ENCODE measurements at places on chromosomes 12 and 14.

DNA sequence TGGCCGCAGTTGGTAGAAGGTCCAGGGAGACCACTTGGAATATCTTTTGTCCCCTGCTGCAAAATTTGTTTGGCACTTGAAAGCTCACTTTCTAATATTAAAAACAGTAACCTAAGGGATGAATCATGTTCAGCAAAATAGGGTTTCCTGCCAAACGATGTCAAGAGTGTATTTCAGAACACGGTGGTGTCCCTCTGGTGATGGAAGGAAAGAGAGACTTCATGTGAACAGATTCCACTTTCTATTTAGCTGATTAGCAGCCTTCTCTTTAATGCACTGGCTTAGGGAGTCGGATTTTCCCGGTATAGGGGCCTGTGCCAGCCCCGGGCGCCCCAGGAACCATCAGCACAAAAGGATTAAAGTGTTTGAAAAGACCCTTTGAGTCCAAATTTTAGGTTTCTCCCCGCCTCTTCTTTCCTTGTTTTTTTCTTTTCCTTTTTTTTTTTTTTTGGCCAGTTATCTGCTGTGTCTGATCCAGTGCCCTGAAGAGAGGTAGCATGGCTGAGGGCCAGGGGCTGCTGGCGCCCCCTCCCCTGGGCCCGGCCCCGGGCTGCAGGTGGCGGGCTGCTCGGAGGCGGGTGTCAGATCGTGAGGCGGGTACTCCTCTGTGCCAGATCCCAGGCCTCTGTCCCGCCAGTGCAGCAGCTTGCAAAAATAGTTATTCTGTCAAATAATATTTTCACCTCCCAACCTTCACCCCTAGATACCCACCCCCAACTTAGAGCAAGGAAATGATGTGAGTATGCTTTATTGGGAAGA is 88.3 kb downstream of the TESC start:
- no peak for DNase-seq

DNA sequence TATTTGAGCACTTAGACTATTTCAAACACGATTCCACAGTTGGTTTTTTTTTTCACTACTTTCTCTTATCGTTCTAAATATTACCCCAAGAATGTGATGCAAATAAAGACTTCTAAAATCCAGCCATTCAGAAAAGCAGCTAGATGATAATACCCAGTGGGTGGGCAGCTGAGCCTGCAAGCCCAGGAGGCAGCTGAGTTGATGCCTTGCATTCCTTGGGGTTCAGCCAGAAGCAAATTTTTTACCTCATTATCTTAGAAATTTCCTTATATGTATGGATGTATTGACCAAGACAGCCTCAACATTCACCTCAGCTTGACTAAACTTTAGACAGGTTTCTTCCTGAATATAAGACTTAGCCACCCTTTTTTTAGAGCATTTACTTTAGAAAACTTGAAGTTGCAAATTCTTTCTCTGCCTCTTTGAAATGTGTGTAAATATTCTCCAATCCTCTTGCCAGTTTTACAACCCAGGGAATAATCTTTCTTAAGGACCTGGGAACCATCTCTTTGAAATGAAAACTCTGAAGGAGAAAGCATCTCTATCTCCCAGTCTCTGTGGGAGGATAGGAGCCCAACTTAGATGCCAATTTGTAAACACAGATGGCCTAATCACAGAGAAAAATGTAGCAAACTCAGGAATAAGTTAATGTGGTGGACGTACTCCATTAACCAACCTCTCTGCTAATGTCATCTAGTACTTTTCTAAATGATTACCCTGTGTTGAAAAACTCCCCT is 52.2 kb upstream of the ANP32D start:
- no peak for DNase-seq

DNA sequence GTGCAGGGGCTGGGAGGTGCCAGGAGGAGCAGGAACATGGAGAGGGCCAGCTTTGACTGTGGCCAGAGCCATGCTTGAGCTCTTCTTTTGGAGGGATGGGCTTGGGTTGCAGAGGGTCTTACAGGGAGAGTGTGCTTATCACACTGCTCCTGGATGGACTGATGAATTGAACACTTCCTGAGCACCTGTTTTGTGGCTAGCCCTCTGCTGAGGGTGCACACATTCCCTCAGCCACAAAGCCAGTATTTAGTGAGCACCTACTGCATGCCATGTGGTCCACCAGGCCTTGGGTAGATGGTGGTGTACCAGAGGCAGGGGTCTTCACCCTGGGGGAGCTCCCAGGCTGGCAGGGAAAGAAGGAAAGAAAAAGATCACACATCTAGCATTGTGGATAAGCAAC is 118.9 kb downstream of the SLC25A47 start:
- no peak for DNase-seq

DNA sequence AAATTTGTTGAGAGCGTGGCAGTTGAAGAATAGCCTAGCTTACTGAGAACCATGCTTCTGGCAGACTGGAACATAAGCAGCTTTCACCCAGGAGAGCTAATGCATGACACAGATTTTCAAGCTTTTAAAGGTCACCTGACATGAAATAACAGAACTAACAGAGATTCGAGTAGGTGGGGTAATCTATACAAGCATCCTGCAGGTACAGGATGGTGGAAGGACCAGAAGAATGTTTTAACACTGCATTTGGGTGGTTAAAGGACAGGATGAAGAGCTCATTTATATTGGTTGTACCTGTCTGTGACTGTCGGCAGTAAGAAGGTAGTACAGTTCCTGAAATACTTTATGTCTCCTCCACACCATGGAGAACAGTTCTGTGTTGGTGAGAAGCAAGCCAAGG is 8.9 kb downstream of the PELI2 start:
- DNase-seq = no peak

GRCh38 chr12:96398424-96399119 is 1.7 kb downstream of the CDK17 start:
- DNase-seq = no peak

DNA sequence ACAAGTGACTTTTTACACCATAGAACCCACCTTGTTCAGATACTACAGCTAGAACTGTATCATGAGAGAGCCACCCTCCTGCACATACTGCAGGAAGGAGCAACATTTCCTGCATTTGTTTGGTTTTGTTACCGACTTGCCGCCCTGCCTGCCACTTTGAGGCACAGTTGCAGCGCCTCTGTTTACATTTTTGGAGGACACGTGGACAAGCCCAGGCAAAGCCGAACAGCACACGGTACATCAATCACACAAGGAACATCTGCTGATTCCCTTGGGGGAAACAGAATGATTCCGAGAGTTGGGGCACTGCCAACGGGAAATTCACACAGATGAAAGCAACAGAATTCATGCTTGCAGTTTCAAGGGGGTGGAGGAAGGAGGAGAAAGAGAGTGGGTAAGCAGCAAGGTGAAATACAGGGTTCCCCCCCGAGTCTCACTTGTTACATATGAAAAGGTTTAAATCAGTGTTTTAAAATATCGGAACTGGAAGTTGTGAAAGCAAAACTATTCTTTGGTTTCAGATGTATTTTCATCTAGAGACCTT is 110.7 kb downstream of the BTG1 start:
- peak; percentile 36 for DNase-seq

- no peak for DNase-seq
Measured at GRCh38 chr12:77120156-77121085, 55.1 kb upstream of the E2F7 start.

- no peak for DNase-seq
Measured at GRCh38 chr12:109134186-109134917, 18.0 kb downstream of the ACACB start.

GRCh38 chr12:15636060-15636890 is 152.9 kb downstream of the EPS8 start:
- no peak for DNase-seq

DNA sequence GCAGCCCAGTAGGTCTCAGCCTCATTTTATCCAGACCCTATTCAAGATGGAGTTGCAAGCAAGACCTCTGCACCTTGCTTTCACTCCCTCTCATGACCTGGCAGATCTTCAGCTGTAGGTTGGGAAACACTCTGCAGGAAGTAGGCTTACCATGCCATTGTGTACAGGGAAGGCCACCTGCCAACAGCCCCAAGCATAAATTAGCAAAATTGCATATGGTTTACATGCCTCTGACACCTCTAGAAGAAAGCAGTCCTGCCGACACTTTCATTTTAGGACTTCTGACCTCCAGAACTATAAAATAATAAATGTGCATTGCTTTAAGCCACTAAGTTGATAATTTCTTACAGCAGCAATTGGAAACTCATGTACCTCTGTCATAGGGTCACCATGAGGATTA is 96.9 kb downstream of the SLC15A4 start:
- no peak for DNase-seq

DNA sequence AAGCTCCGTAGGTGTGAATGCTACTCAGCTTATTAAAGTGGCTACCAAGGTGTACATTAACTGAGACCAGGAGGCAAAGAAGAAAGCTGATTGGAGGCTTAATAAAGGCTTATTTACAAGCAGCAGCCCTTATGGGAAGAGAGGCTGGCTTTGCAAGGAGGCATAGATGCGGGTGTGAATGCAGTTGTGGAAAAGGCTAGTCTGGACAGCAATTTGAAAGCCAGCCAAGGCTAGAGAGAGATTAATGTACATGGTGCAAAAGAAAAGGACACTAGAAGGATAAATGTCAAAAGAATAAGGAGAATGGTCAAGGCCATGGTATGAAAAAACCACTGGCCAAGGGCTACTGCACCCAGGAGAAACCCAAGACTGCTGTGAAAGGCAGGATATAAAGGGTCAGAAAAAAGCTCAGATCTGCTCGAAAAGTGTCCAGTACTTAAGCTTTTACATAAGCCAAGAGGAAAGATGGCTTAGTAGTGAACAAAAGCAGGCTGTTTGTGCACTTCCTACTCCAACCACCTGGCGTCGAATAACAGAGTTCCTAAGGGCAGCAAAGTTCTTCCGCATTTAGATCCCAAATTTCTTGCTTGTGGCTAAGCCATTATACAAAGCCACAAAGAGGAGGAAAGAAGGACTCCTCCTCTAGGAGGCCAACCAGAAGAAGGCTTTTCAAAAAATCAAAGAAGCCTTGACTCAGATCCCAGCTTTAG is 24.0 kb downstream of the KLRK1 start:
- no peak for DNase-seq

- DNase-seq = no peak
Measured at GRCh38 chr12:57621497-57622292, 10.5 kb downstream of the ARHGEF25 start.

DNA sequence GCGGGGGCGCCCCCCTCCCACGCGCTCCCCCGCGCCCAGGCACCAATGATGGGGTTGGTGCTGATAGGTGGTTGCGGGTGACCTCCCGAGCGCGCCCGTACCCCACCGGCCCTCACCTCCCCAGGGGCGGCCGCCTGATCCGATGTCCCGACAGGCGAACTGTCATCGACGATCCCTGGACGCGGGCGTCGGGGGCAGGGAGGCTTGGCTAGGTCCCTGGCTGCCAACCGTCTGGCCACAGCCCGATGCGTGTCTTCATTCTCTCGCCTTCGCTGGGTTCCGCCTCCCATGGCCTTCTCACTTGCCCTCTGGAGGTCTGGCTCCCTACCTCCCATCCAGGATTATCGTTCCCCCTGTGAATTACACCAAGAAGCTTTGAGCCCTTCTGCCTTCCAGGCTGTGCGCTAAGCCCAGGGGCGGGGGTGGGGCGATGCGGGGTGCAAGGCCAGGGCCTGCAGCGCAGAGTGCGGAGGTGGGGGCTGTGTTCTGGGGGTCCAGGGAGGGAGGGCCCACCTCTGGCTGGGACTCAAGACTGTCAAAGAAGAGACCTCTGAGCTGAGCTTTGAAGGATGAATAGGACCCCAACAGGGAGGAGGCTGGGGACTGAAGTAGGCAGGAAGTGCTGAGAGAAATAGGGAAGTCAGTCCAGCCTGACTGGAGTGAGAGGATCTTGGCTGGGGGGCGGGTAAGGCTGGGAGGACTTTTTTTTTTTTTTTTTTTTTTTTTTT is 7.7 kb upstream of the RACGAP1 start:
- no peak for DNase-seq

- no peak for DNase-seq
Measured at GRCh38 chr12:92416385-92416812, 270.8 kb upstream of the BTG1 start.

- no peak for DNase-seq
Measured at GRCh38 chr14:23142826-23143225, 23.8 kb upstream of the CEBPE start.

DNA sequence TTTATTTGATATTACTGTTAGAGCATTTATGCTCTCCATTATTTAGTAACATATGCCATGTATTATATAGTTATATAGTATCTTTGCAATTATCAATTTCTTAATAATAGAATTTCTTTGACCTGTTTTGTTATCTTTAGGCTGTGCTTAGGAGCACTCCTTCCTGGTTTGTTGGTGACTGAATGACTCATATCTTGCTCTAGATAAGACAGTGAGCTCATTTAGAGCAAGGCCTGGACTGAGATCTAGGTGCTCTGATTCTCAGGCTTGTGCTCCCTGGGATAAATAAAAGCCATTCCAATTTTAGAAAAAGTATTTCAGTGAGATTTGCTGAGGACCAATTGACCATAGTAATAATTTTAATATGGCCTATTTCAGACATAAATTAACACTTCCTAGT is 951.2 kb downstream of the FLRT2 start:
- no peak for DNase-seq
